ENCODE measurements at places on chromosomes 11 and 22. TPM values are rescaled to one million over a fixed set of nuclear protein-coding genes. Genes with fewer than 3 reads are reported as not detected.

The OR9I1 gene
- not detected for total RNA-seq

- H3K4me1 ChIP-seq = peaks cover 8% of the 10 kb centered on the region
- peak overlapping the region; percentile 95 for H3K27ac ChIP-seq
- H3K4me3 ChIP-seq = no peak overlapping the region
- no peaks in the 10 kb centered on the region for H3K27me3 ChIP-seq
- DNase-seq = no peak
- peaks cover 5% of the 10 kb centered on the region for H3K36me3 ChIP-seq
Observed at GRCh38 chr11:67118181-67118766, 789 bp upstream of the KDM2A start.

DNA sequence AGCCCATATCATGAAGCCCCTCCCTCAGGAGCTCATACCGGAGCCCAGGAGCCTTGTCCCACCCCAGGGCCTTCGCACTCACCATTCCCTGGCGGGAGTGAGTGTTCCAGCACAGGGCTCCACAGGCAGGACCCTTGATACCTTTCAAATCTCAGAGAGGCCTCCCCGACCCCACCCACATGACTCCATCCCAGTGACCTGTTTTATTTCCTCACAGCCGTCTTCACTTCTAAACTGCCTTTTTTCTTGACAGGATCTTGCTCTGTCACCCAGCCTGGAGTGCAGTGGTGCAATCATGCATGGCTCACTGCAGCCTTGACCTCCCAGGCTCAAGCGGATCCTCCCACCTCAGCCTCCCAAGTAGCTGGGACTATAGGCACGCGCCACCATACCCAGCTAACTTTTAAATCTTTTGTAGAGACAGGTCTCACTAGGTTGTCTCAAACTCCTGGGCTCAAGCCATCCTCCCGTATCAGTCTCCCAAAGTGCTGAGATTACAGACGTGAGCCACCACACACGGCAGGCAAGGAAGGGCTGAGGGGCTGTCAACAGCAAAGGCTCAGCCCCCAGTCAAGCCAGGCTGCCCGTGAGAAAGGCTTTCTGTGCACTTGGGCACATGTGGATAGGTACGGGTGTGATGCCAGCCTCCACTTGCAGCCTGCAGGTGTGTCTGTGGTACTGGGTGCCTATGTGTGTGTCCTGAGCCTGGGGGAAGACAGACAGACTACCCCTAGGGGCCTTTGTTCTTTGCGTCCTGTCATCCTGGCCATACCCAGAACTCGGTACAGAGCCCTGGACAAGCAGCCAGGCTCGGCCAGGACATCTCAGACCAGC lies 9.3 kb downstream of the RPL3 start:
- H3K36me3 ChIP-seq = peaks cover 71% of the 10 kb centered on the region
- DNase-seq = peak; percentile 58
- H3K4me1 ChIP-seq = peaks cover 23% of the 10 kb centered on the region
- H3K4me3 ChIP-seq = no peak overlapping the region
- H3K27me3 ChIP-seq = no peaks in the 10 kb centered on the region

GRCh38 chr11:118931571-118931970 lies 5.8 kb upstream of the BCL9L start:
- H3K36me3 ChIP-seq = no peaks in the 10 kb centered on the region
- no peaks in the 10 kb centered on the region for H3K27me3 ChIP-seq
- DNase-seq = no peak
- H3K4me1 ChIP-seq = peaks cover 5% of the 10 kb centered on the region

Data from IMR-90 (cell line).